Kidney epithelial cell (primary cell): ENCODE measurements at places on chromosomes 11 and 22.

DNA sequence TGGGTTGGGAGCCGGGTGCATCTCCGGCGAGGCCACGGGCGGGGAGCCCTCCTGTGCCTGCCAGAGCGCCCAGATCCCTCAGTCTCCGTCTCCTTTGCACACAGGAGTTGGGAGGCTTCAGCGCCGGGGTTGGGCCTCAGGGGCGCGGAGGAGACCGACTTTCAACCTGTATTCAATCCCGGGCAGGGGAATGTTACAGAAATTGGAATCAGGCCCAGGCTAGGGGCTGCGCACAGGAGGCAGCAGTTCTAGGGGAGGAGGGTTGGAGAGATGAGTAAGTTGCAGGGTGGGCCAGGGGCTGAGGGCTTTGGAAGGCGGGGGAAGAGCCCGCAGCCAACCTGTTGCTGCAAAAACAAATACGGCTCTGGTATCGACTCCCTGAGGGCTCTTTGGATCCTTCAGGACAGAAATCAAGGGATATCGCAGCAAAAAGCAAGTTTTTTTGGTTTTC lies 640 bp upstream of the KCNA4 start:
- no peak for DNase-seq

DNA sequence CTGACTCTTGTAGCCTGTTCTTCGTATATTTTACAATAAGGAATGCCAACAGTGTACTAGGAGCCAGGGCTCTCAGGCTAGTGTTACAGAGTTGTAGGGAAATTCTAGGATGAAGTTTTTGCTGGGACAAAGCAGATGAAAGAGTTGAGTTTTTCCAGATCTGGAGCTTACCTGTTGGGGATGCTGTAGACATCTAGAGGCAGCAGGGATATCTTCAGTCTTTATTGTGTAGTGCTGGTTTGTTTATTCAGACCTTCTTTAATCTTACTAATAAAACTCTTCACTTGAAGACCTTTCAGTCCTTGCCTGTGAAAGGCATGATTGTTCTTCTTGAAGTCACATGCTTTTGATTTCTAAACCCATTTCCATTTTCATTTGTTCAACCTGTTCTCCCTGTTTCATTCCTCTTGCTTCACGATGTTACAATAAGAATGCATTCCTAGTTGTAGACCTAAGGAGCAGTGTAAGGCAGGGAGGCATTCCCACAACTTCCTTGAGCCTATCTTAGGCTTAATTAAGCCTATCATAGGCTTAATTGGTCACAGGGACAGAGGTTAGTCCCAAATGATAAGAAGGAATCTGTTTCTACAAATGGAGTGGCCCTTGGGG lies 7.9 kb upstream of the SLC37A2 start:
- DNase-seq = no peak

DNA sequence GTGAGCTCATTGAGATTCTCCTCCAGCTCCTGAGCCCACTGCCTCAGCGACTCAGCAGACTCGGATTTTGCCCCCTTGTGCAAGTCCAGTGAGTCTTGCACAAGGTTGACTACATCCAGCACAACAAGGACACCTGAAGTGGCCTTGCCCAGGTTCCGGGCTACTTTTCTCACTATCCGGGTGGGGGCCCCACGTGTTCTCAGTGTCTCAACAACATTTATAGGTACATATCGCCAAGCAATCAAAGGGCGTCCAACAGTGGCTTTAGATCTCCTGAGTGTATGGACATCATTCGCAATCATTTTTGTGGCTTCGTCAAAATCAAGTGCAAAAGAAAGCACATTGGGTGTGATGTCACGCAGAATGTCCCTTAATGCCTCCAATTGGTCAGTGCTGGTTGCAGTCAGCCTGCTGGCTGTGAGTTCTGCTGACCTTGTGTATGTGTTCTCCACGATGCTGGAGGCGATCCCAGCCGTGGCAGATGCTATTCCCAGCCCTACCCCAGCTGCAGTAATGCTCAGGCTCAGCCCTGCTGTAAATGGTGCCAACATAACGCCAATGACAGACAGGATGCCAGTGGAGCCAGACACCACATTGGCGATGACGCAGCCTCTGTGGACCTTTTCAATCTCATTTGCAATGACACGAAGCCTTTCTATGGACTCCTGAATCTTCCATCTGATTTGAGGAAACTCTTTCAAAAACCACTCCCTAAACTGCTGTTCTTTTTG lies 10.3 kb downstream of the APOL4 start:
- no peak for DNase-seq

DNA sequence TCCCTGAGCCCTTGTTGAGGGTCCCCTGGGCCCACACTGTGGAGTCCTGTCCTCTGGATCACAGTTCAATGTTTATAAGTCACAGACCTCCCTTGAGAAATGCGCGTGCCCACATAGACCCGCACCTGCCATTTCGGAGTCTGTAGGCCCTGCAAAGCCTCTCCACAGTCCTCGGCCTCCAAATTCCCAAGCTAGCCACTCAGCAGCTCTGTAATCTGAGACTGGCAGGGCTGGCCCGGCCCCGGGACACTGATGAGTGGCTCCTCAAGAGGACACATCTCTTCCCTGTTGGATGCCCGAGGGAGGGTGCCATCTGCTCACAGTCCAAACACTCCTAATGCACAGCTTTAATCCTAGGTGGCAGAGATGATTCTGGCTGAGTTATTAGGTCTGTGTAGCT lies 39.1 kb downstream of the B3GAT1 start:
- no peak for DNase-seq

- DNase-seq = no peak
Observed at GRCh38 chr22:25084405-25085107, 115.1 kb upstream of the CRYBB3 start.

DNA sequence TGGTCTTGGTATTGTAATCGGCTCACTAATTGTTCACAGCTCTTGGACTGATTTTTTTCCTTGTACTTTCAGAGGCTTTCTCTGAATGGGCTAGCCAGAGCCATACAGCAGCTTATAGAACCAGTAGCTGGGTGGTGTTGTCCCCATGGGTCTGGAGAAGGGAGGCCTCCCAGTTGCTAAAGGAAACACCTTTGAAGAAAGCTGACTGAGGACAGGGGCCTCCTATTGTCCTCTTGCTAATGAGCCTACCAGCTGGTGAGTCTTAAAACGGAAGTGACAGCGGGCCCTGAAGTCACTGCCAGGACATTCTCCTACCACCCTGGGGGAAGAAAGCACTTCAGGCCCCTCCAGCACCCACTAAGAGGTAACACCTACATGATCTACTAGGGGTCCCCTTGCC lies 9.9 kb downstream of the FADS3 start:
- no peak for DNase-seq

- no peak for DNase-seq
Observed at GRCh38 chr22:24426851-24427499, 424 bp upstream of the ADORA2A start.

- DNase-seq = no peak
Observed at GRCh38 chr11:8082391-8083087, 1.5 kb downstream of the TUB start.

DNA sequence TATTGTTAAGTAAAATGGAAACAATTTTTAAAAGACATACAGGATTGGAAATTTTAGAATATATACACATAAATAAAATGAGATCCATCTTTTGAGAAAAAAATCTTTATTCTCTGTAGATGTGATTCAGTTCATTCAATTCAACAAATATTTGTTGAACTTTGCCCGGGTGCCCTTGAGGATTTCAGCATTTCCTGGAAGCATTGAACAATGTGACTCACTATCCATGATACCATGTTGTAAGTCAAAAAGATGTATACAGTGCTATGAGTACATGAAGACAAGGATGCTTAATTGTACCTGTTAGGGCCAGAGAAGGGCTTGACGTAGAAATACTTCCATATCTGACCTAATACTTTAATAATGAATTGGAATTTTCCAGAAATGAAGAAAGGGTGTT lies 353.7 kb downstream of the METTL15 start:
- no peak for DNase-seq

- DNase-seq = no peak
Observed at GRCh38 chr11:5722622-5723021, 13.6 kb upstream of the OR56B1 start.

- DNase-seq = no peak
Observed at GRCh38 chr11:68567553-68567952, 107.0 kb downstream of the PPP6R3 start.

GRCh38 chr11:130499828-130500227 lies 51.4 kb downstream of the ADAMTS15 start:
- no peak for DNase-seq

GRCh38 chr11:34194576-34195335 lies 89.3 kb downstream of the NAT10 start:
- no peak for DNase-seq

DNA sequence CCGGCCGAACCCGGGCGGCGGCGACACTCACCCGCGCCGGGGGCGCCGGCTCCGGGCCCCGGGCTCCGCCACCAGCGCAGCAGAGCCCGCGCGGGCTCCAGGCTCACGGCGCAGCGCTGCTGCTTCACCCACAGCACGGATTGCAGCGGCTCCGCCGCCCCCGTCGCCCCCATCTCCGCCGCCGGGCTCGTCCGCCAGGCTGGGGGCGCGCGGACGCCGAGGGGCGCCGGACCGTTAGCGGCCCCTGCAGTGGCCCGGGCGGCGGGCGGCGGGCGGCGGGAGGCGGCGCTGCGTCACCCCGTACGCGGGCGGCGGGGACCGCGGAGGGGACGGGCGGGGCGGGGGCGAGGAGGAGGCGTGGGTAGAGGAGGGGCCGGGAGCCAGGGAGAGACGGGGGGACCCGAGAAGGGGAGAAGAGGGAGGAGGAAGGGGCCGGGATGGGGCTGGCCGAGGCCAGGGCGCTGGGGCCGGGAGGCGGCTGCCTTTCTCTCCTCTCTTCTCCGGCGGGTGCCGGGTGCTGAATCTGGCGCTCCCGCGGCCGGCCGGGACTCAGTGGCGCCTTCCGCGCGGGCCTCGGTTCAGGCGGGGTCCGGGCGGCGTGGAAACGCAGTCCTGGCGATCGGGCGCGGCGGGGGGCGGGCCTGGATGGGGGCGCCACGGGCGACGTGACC lies at the start of gene CERK:
Gene CERK (minus strand): TSS at position 277 of the 671 bp plus-strand sequence. CDS start 104 bp downstream, at position 173.
- DNase-seq = no peak

- no peak for DNase-seq
Observed at GRCh38 chr11:63917692-63918506, 935 bp upstream of the RCOR2 start.

GRCh38 chr11:86672007-86672621 lies at the start of gene ME3:
Gene ME3, minus strand, starts transcription at chr11:86672616.
- DNase-seq = no peak

GRCh38 chr22:19568337-19569275 lies 44.4 kb upstream of the CLDN5 start:
- peak; percentile 43 for DNase-seq

GRCh38 chr11:77471558-77472193 lies 2.2 kb downstream of the PAK1 start:
- DNase-seq = no peak

DNA sequence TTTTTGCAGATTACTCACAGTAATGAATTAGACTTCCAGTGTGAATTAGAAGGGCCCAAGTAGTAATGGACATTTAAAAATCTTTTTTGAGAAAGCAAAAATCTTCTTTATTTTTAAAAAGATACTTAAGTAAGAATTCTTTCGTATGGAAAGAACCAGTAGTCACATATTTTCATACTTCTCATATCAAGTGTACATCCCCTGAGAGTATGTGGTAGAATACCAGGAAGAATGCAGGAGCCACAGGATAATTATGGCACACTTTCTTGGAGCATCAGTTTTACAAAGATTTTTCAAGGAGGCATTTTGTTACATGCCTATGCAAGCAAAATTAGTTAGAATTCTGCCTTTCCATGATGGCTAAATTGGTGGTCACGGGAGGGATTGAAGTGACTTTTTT lies 28.1 kb downstream of the POLD3 start:
- DNase-seq = no peak

DNA sequence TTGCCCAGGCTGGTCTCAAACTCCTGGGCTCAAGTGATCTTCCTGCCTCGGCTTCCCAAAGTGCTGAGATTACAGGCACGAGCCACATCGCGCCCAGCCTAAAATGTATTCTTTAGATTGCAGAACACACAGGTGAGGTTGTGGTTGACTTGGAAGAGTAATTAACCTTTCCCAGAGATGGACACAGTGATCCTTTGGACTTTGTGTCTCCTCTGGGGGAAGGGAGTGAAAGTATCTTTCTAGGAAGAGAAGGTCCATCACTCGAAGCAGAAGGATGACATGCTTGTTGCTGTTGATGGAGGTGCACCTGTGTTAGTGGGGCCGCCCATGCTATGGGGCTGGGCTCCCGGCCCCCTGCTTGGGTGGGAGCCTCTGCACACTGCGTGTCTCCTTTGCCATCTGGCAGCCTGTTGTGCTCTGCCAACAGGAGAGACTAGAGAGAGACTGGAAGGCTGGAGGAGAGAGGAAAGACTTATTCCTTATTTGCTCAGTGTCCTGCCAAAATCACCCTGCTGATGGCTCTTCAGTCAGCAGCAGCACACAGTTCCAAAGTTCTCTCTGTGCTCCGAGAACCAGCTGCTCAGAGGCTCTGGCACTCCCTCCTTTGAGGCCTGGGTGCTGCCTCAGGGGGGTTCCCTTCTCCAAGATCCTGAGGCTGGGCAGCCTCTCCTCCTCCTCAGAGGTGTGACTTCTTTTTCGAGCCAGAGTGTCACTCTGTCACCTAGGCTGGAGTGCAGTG lies 33.1 kb upstream of the CYB5R3 start:
- no peak for DNase-seq

DNA sequence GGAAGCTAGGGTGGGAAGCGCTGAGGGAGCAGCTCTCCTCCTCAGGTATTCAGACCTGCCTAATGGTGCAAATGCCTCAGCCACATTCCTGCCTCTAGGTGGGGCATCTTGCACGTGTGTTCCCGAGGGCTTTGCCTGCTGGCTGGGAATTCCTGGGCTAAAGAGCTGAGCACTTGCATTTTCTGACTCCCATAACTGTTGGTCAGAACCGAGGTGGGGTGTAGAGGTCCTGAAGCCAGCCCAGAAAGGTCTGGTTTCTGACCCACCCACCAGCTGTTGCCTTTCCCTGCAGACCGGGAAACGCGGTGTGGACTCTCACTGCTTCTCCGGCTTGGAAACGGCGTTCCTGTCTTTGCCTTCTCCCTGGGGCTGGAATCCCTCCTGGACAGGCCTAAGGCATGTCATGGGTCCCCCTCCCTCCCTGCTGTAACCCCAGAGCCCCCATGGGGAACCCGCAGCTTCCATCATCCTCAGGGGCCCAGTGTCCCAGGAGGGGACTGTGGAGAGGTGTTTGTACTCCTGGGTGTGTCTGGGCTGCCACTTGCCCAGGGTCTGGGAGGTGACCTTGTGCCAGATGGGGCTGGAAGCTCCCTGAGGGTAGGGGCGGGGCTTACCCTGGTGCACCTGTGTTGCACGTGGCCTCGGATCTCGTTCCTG lies 24.0 kb upstream of the SMIM38 start:
- DNase-seq = peak; percentile 53

GRCh38 chr22:45223304-45224117 lies 17.2 kb downstream of the KIAA0930 start:
- no peak for DNase-seq
